Stimulated activated CD4-positive, alpha-beta T cell treated with anti-CD3 and anti-CD28 coated beads, Interleukin-4, amount 100 ng/mL, for 48 hours (primary cell): ENCODE measurements at places on chromosomes 13 and 19.

DNA sequence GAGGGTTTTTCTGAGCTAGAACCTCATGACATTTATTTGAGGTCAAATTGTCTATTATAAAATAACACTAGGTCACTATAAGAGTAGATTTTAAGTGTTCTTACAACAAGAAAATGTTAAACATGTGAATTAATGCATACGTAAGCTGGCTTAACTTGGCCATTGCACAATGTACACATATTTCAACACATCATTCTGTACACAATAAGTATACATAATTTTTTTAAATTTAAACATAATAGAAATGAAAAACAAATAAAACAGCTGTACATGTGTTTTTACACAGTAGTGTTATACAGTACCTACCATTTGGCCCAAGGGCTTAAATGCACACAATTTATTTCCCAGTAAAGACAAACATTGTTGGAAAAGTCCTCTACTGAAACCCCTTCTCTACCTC lies 269.9 kb downstream of the DACH1 start:
- DNase-seq, result no peak

GRCh38 chr13:23934520-23934919 lies 37.2 kb upstream of the C1QTNF9B start:
- DNase-seq, result no peak

GRCh38 chr19:30450835-30451321 lies 78.7 kb downstream of the ZNF536 start:
- no peak for DNase-seq

DNA sequence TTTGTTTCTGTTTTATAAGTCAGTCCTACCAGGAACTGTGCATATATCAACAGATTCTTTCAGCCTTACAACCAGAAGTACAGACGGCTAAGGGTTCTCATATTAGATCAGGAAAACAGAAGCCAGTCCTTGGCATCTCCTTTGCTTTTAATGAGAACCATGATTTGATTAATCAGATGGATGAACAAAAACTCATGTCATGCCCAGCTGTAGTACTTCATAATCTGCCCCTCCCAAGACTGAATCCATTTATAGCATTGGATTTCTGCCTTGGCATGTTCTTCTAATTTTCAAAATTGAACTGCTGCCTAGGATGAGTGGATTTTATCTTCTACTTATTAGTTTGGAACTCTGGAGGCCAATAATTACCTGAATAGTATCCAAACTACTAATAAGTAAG lies 617.2 kb downstream of the SLITRK5 start:
- no peak for DNase-seq

DNA sequence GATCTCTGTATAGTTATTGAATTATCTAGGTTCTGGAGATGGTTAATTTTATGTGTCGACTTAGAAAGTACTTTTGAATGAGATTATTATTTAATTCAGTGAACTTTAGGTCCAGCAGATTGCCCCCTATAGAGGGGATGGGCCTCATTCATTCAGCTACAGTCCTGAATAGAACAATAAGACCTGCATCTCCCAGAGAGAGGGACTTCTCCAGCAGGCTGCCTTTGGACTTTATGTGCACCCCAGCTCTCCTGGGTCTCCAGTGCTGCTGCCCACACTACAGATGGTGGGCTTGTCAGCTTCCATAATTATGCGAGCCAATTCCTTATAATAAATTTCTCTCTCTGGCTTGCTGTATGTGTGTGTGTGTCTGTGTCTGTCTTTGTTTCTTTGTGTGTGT lies 39.3 kb upstream of the KL start:
- no peak for DNase-seq

DNA sequence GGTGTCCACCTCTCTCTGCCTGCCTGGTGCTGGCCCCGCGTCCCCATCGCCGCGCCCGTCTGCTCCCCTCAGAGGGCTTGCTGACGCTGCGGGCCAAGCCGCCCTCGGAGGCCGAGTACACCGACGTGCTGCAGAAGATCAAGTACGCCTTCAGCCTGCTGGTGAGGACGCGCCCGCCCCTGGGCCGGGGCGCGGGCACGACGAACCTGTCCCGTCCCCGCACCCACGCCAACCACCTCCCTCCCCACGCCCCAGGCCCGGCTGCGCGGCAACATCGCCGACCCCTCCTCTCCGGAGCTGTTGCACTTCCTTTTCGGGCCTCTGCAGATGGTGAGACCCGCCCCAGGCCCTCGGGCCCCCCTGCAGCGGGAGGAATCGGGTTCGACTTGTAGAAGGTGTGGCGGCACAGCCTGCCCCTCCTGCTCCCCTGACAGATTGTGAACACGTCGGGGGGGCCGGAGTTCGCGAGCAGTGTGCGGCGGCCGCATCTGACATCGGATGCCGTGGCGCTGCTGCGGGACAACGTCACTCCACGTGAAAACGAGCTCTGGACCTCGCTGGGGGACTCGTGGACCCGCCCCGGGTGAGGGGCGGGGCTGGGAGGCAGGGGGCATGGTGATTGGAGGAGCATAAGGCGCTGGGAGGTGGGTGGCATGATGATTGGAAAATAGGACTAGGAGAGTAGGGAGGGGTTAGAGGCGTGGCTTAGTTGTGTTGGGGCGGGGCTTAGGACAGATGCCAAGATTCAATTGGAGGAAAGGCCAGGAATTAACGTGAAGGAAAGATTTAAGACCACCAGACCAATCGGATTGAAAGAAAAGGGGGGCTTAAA lies 6.6 kb downstream of the EPS8L1 start:
- peak; percentile 62 for DNase-seq

DNA sequence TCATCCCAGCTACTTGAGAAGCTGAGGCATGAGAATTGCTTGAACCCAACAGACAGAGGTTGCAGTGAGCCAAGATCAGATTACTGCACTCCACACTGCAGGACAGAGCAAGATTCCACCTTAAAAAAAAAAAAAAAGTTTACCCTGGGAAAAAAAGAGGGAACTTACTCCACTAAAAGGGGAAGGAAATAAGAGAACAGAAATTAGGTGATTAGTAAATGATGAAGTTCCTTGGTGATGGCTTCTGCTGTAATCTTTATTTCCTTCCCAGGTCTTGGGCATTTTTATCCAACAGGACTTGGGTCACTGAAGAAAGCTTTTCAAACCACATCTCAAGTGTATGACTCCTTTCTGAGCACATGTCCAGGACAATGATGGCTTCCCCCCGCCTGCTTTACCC lies 9.3 kb downstream of the ZNF780A start:
- no peak for DNase-seq

GRCh38 chr19:41871573-41872383 lies 5.3 kb upstream of the CD79A start:
- peak; percentile 55 for DNase-seq

- no peak for DNase-seq
Measured at GRCh38 chr13:42645717-42646116, 71.8 kb downstream of the TNFSF11 start.

- DNase-seq, result no peak
Measured at GRCh38 chr13:80048030-80048429, 292.9 kb downstream of the SPRY2 start.

DNA sequence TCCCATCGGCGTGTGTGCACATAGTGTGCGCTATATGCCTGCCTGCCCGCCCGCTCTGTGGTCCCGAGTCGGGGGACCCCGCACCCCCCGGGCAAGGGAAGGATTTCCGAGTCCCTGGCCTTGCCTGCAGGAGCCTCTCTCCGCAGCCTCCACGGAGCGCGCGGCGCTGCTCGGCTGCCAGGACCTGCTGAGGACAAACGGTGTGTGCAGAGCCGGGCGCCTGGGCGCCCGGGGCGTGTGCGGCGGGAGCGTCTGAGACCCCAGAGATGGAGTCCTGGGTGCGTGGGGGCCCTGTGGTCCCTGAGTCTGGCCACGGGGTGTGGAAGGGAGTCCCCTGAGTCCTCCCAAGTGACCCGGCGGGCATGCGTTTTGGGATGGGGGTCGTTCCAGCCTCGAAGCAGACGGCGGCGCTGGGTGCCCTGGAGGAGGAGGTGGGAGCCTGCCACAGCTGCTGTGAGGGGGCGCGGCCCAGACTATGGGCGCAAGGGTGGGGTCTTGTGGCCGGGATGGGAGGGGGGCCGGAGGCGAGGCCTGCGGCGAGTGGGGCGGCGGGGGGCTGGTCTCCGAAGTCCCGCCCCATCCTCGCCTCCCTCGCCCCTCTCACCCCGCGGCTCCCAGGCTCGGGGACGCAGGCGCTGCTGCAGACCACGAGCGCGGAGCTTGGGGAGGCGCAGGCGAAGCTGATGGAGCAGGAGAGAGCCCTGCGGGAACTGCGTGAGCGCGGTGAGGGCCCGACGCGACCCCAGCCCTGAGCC lies 25.3 kb downstream of the CLEC4M start:
- no peak for DNase-seq

- no peak for DNase-seq
Measured at GRCh38 chr13:40527914-40528313, 138.5 kb downstream of the FOXO1 start.

- no peak for DNase-seq
Measured at GRCh38 chr13:67278235-67278634, 48.1 kb upstream of the PCDH9 start.
